ENCODE measurements at places on chromosomes 12 and 14. TPM values are rescaled to one million over a fixed set of nuclear protein-coding genes. Genes with fewer than 3 reads are reported as not detected.

- no peak for DNase-seq
Measured at GRCh38 chr12:21509768-21510167, 8.2 kb downstream of the GOLT1B start.

- no peak for DNase-seq
Measured at GRCh38 chr12:91111366-91112325, at the start of gene LUM. LUM (minus strand) TSS chr12:91111494; CDS start chr12:91108979, 2,515 bp downstream.

DNA sequence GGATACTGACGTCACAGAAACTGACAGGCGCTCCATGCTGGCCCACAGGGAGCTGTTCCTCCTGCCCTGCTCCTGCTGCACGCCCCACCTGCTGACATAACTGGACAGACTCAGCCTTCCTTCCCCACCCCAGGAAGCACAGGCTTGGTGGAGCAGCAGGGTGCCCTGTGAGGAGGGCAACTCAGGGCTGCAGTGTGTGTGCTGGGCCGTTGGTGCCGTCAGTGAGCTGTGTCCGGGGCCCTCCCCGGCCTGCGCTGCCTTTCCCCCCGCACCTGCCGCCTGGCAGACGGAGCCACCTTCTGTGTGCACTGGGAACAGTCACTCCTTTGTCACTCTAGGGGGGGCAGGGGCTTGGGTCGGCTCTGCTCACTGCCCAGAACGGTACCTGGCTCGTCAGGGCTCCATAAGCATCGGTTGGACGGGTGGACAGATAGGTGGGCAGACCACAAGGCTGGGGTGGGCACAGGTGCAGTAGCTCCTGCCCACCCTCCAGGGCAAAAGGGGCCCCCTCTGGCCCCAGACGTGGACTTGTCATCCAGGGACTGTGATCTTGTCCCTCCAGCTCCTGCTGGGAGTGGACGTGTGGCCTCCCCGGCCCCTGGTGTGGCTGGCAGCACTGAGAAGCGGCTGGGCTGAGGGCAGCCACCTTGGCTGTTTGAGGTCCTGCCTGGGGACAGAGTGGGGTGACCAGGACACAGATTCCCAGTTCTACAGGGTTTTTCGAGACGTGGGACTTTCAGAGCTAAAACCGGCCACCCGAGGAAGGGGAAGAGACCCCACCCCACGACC, 32.8 kb downstream of the FBRSL1 start:
- peak; percentile 59 for DNase-seq

GRCh38 chr12:45879363-45879895, 110.9 kb downstream of the SCAF11 start:
- no peak for DNase-seq

- no peak for DNase-seq
Measured at GRCh38 chr12:46342562-46343033, 30.0 kb downstream of the SLC38A2 start.

- DNase-seq, result no peak
Measured at GRCh38 chr12:51525518-51525917, 65.5 kb upstream of the SCN8A start.

DNA sequence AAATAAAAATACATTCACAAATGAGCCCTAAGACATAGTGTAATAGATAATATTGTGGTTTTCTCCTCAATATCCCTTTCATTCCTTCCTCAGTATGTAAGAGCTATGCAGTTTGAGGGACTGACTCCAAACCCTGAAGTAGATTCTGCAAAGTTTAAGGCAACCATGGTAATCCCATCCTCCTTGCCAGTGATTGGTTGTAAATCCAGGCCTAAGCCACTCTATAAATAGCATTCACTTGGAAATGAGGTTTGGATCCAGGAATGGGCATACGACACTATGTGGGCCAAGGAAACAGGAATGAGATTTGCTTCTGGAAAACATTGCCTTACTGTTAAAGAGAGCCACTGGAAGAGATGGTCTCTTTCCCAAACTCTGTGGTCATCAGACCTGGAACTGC, 468.7 kb upstream of the SOX5 start:
- DNase-seq, result no peak

- peak; percentile 66 for DNase-seq
Measured at GRCh38 chr12:130916241-130916911, 37.3 kb upstream of the ADGRD1 start.

DNA sequence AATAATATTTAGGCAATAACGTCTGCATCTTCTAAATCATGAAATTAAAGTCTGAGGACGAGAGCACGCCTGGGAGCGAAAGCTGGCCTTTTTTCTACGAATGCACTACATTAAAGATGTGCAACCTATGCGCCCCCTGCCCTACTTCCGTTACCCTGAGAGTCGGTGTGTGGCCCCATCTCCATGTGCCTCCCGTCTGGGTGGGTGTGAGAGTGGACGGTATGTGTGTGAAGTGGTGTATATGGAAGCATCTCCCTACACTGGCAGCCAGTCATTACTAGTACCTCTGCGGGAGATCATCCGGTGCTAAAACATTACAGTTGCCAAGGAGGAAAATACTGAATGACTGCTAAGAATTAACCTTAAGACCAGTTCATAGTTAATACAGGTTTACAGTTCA, 19.3 kb downstream of the CKB start:
- DNase-seq, result peak; percentile 19

- DNase-seq, result no peak
Measured at GRCh38 chr12:94872971-94873733, 130.3 kb downstream of the NDUFA12 start.

DNA sequence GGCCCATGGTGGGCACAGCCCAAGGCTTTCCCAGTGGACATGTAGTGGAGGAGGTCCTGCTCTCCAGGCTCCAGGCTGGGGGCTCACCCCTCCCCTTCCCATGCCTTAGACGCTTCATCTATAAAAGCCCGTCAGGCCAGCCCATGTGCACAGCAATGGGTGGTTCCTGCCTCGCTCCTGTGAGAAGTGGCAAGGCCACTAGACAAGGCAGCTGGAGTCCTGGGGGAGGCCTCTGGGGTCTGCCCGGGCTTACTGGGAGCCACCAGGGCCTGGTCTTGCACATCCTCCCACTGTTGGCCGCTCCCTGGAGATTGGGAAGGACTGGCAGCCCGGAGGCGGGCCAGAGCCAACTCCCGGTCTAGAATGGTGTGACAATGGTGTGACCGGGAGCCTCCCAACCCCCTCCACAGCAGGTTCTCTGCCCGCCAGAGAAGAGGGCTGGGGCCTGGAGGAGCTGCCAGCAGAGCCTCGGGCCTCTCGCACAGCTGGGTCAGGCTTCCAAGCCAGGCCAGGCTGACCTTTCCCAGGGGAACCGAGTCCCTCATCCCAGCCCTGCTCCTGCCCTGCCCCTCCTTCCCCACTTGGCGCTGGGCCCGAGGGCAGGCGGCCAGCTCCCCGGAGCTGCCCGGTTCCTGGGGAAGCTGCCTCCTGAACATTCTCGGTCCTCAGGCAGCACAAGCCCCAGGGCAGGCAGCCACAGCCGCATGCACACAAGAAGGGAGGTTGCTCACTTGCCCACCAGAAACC, 97.9 kb downstream of the RFLNA start:
- peak; percentile 71 for DNase-seq

DNA sequence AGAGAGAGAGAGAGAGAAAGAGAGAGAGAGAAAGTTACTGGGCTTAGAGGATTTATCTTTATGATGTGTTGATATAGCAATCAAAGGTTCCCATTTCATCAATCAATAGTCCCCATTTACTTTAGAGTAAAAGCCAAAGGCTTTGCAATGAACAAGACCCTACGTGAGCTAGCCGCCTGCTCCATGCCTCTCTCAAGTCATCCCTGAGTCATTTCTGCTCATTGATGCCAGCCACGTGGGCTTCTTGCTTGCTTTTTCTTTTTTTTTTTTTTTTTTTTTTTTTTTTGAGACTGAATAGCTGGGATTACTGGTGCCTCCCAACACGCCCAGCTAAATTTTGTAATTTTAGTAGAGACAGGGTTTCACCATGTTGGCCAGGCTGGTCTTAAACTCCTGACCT, 70.9 kb downstream of the GPR135 start:
- DNase-seq, result no peak

DNA sequence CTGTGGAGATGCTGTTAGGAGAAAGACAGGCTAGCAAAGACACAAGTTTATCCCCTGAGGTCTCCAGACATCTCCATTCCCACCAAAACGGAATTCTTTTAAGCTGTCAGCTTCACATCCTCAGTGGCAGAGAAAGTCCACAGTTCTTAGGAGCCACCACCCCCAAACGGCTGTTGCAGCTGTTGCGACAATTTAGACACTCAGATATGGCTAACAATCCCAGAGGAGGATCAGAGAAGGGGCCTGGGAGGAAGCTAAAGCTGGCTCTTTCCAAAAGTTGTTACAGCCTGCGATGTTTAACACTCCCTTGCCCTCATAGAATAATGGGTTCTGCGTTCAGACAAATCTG, 1.9 kb upstream of the ATP5MC2 start:
- DNase-seq, result no peak

DNA sequence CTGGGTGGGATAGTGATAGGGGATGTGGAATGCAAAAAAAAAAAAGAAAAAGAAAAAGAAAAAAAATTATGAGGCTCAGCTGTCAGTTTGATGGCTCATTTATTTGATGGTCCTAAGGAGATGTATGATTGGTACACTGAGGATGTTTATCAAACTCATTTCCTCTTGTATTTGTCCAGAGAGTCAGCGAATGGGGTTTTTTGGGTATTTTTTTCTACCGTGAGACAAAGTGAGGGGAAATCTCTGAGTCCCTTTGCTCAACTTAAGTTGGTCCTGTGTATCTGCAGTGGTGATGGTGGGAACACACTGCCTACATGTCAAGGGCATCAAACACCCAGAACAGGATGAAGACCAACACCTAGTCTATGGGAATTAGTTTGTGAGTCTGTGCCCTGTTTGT, 176.9 kb upstream of the HIF1A start:
- DNase-seq, result no peak

- no peak for DNase-seq
Measured at GRCh38 chr12:92624236-92624635, 78.6 kb upstream of the PLEKHG7 start.

GRCh38 chr14:74685056-74685455, 27.8 kb downstream of the AREL1 start:
- DNase-seq, result no peak

- DNase-seq, result peak; percentile 45
Measured at GRCh38 chr14:23365732-23366425, 907 bp upstream of the EFS start.

DNA sequence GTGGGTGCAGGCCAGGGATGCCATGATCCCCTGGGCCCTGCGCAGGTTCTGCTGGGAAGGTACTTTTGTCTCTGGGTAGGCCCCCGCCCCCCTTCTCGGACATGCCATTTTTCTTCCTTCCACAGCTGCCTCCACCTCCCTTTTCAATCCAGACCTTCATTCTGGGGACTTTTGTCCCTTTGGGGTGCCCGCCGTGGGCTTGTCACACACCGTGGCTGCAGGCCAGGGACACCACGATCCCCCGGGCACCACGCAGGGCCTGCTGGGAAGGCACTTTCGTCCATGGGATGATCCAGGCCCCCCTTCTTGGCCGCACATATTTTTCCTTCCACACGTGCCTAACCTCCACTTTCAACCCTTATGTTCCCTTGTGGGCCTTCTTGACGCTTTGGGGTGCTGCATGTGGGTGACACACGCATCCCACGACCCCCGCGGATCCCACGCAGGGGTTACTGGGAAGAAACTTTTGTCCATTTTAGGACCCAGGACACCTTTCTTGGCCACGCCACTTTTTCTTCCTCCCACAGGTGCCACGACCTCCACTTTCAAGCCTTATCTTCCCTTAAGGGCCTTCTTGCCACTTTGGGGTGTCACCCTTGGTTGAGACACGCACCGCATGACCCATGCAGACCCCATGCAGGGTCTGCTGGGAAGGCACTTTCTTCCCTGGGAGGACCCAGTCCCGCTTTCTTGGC, 272.5 kb downstream of the ALG10 start:
- no peak for DNase-seq

DNA sequence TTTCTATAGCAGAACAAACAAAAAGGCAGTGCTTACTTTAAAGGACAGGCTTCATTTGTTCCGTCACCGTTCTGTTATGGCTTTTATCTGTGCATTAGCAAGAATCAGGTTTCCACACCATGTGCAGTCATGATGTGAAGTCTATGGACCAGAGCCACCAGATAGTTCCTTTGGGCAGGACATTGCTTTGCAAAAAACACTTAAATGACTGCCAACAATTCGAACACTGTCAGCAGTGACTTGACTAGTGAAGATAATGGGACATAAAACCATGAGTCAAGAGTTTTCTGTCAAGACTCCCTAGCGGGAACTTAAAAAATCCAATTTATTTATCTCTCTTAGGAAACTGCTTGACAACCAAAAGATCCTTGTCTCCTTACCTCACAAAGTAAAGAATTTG, 80.3 kb downstream of the NKX2-1 start:
- DNase-seq, result no peak

DNA sequence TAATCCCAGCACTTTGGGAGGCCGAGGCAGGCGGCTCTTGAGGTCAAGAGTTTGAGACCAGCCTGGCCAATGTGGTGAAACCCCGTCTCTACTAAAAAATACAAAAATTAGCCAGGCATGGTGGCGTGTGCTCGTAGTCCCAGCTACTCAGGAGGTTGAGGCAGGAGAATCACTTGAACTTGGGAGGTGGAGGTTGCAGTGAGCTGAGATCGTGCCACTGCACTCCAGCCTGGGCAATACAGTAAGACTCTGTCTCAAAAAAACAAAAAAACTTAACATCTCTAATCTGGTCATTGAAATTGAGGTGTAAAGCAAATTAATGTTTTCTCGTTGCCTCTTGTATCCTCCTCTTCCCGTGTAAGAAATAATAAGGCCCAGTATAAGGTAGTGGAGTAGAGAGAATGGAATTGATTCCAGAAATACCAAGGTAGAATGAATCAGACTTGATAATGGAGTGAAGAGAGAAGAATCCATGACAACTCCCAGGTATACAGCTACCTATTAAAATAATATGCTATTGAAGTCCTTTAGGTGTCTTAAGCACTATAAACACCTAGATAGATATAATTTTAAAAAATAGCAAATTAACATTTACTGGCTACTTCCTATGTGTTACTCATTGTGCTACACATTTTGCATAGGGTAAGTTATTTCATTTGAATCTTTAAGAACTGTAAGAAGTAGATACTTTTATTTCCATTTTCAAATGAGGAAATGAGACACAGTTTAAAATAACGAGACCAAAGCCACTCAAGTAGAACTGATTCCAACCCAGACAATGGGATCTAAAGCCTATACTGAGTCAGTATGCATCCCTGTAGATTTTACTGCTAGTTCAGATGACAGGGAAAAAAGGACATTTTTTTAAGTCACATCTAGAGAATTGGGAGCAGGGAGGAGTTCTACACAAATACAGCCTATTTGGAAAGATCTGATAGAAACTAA, 23.2 kb downstream of the RAP1B start:
- no peak for DNase-seq

GRCh38 chr12:57008178-57008577, 1.8 kb upstream of the ZBTB39 start:
- DNase-seq, result peak; percentile 41

- no peak for DNase-seq
Measured at GRCh38 chr12:124625867-124626675, 58.7 kb upstream of the NCOR2 start.

GRCh38 chr12:57893431-57894353, 47.2 kb upstream of the CTDSP2 start:
- peak; percentile 90 for DNase-seq

FCF1 gene
- total RNA-seq, result 51.4 TPM

SSPN gene
- 1.7 TPM for total RNA-seq

KRT79 gene
- not detected for total RNA-seq

FOXN4 gene
- total RNA-seq, result 0.78 TPM

CLEC1A gene
- not detected for total RNA-seq

LPCAT3 gene
- 59.1 TPM for total RNA-seq

CD4 gene
- 1.3 TPM for total RNA-seq

ZBTB42 gene
- total RNA-seq, result 14.3 TPM

GLI1 gene
- total RNA-seq, result 6.4 TPM

NEDD8 gene
- 168 TPM for total RNA-seq

REM2 gene
- total RNA-seq, result not detected

NPAS3 gene
- not detected for total RNA-seq

CACNB3 gene
- 17.2 TPM for total RNA-seq

ITGA7 gene
- total RNA-seq, result 3.0 TPM

E2F7 gene
- 2.7 TPM for total RNA-seq

PDE3A gene
- total RNA-seq, result not detected

Data from G401 (cell line).